ENCODE measurements at places on chromosomes 2 and 18.

- no peak for DNase-seq
Measured at GRCh38 chr2:214503568-214503967, 92.7 kb downstream of the VWC2L start.

GRCh38 chr2:237878-238277, 26.0 kb downstream of the SH3YL1 start:
- no peak for DNase-seq

GRCh38 chr2:30472326-30472725, 25.3 kb downstream of the LCLAT1 start:
- no peak for DNase-seq

DNA sequence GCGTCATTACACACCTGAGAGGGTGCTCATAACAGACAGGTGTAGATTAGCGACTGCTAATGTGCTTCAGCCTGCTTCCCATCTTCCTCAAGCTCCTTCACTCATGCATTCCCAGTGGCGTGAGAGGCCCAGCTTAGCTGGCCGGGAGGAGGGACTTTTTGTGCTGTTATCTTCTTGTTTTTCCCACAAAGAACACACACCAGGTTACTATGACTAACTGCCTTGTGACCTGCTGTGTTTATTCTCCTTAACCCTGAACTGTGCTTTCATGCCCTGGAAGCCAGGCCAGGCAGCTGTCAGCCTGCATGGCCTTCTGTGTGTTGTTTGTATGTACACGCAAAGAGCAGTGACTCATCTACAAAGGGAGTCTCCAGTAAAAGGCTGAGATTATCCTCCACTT, 143.8 kb downstream of the PIEZO2 start:
- DNase-seq, result no peak
